ENCODE measurements at places on chromosomes 2 and 18. TPM values are rescaled to one million over a fixed set of nuclear protein-coding genes. Genes with fewer than 3 reads are reported as not detected.
A peak's percentile ranks its signal among the peaks of the same experiment; 100 is the strongest.

GRCh38 chr2:119280680-119281079 lies 57.0 kb downstream of the STEAP3 start:
- no peak for DNase-seq

DNA sequence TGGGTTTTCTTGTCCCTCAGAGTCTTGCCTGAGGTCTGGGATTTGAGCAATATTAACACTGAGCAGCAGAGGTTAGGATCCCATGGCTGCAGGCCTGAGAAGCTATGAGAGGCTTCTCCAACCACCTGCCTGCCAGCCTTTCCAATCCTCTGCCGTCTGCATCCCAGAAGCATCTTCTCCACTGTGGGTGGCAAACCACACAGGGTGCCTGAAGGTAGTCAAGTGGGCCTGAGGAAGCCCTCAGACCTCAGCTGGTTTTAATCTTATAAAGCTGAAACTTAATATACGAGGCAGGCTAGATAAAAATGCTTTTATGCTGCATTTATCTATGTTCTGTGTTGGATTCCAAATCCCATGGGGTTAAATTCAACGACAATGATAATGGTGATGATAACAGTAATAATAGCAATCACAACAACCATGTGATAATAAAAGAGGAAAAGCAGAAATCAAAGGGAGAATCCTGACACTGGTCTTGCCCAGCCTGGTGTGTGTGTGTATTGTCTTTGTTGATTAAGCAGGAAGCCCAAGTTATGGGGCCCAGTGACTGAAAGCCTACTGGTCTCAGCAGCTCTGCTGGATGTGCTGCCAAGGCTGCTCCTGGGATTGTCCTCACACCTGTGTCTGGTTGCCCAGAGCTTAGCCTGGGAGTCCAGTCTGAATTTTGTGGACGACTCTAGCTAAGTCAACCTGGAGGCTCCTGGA lies 59.7 kb upstream of the LDAH start:
- no peak for DNase-seq

GRCh38 chr18:38475686-38476085 lies 910.1 kb upstream of the CELF4 start:
- no peak for DNase-seq

- no peak for DNase-seq
Observed at GRCh38 chr2:127157651-127158485, 50.9 kb upstream of the BIN1 start.

- no peak for DNase-seq
Observed at GRCh38 chr2:182816866-182817265, 49.6 kb downstream of the FRZB start.

DNA sequence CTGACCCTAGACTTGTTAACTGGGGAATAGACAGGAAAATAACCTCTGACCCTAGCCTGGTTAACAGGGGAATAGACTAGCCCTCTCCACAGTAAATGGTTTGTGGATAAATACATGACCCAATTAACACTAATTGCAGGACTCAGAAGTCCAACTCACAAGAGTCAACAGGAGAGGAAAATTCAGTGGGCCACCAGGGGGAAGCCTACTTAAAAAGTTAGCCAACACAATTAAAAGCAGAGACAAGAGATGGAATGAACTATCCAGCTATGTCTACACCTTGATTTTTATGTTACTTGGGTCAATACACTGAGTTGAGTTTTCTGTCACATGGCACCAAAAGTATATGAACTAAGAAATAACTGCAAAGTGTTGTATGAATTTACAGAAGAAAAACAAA lies 158.8 kb upstream of the SLC39A10 start:
- no peak for DNase-seq

DNA sequence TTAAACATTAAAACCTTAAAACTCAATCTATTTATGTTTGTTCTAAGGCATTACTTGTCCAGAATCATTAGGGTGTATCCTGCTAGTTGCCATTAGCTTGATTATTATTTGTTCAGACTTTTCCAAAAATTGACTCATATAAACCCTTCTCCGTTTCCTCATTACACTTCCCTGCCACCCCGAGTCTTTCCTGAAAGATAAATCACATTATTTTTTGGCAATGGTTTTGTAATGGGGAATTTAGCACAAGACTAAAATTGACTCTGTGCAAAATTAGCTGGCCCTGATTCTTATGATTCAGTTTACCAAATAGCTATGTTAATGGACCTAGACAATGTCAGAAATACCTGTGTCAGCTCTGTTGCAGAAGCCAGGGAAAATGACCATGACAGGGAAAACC lies 112.2 kb upstream of the NT5C1B start:
- DNase-seq = no peak

GRCh38 chr2:184041077-184041476 lies 557.3 kb upstream of the ZNF804A start:
- no peak for DNase-seq

DNA sequence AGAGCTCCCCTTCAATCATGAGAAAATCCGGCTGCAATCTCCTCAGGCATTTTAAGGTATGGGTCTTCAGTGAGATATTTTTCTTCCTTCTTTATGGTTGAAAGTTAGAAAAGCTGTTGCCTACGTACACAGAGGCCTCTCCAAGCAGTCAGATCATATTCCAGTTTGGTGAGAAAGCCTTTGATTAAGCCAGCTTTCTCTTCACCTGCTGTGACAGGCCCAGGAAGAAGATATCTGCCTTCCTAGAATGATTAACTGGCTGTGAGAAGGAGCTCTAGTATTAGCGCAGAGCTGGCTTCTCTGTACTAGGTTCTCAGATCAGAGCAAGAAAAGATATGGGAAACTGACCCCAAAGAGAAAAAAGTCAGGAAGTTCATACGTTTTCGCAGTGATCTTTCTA lies 585.0 kb upstream of the CHAC2 start:
- no peak for DNase-seq

- no peak for DNase-seq
Observed at GRCh38 chr18:58977801-58978200, 113.1 kb downstream of the ZNF532 start.

DNA sequence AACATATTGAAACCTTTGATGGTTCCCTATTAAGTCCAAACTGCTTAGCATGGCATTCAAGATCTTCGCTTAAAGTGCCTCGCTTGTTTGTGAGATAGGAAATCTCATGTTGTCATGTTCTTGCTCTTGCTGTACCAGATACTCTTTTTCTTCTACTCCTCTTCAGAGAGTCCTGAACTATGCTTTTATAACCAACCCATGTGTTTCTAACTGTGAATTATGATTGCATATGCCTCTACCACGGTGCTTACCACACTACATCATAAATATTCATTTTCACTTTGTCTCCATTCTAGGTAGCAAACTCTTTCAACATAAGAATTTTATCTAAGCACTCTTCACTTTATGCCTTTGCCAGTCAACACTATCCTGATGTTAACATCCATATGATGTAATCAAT lies 23.6 kb downstream of the STAT4 start:
- no peak for DNase-seq

- peak; percentile 76 for DNase-seq
Observed at GRCh38 chr2:70124983-70125480, 37.8 kb downstream of the PCBP1 start.

DNA sequence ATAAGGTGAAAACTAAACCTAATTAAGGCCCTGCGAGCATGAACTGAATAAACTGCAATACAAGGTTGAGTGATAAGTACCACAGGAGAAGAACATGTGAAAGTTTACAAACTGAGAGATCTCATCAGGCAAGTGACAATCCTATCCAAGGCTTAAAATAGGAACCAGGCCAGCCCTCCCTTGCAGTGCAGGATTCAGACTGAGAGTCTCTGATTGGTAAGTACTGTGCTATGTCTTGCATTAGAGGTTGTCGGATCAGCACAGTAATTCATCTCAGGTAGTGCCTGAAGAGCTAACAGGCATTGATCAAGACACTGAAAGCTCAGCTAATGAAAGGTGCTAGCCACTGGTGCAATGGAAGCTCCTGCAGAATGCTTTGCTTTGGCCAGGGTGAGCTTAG lies 801.7 kb upstream of the ID2 start:
- DNase-seq = no peak

DNA sequence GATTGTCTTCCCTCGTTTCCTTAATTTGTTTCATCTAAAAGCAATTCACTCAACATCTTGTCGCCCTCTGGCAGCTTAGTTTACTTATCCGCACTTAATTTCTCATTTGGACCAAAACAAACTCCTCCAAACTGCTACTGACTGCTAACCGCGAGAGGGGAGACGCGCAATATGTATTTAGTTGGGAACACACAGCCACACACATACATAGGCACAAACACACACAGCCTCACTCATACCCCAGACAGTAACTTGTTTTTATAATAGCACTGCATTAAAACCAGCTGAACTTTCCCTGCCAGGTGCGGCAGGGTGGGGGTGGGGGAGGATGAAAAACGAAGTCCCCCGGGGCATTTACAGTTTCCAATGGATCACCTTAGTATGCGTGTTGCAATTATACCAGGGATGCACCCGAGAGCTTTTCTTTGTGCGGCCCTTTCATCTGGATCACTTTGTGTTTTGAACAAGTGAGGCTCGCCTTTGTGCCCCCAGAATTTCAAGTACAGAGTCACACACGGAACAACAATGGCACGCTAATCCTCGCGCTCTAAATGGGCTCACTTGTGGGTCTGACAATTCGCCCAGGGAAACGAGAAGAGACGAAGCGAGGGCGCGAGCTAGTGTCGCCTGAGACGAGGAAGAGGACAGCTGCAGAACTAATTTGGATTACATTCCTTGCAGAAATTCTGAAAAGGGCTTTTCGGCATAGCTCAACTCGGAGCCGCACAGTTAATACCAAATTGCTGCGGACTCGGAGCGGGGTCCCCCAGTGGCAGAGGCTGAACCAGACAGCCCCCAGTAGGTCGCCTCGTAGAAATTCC lies 2.4 kb downstream of the ERBB4 start:
- DNase-seq = peak; percentile 11

GRCh38 chr2:70557171-70557838 lies 3.7 kb upstream of the TGFA start:
- DNase-seq = no peak

- no peak for DNase-seq
Observed at GRCh38 chr18:72201032-72201431, 343.1 kb downstream of the CBLN2 start.

GRCh38 chr18:61545281-61546245 lies 212.3 kb downstream of the CDH20 start:
- DNase-seq = no peak

DNA sequence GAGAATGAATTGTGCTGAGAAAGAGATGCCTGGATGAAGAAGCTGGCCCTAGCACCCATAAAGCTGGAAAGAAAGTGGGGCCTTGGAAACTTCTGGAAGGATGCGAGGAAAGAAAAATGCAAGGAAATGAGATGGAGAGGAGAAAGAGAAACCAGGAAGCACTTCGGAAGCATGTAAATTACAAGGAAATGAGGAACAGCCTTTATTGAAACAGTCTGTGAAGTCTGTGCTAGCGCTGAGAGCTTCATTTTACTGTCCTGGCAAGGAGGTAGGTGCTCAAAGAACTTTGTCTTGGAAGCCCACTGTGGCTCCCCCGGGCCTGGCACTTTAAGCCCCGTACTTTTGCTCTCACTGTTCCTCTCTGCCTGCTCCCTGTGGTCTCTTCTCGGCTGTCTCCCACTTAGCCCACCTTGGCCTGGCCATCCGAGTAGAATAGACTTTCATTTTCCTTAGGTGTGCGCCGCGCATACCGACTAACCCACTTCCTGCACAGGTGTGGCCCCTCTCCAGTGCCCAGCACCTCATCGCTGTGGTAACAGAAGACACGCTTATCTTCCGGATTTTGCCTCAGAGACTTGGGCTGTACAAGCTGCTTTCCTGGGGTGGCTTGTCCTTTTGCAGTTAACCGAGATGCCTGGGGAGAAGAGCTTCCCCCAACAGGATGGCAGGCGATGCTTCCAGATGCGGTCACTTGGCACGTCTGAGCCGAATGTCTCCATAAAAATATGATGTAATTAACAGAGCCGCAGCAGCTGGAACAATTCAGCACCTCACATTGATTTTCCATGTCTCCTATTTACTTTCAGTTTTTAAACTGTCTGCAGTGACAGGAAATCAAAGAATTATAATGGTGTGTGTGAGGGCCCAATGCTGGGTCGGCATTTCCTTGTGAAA lies 199.6 kb downstream of the HRH4 start:
- peak; percentile 76 for DNase-seq

GRCh38 chr2:187982668-187983067 lies 309.0 kb upstream of the GULP1 start:
- DNase-seq = no peak

DNA sequence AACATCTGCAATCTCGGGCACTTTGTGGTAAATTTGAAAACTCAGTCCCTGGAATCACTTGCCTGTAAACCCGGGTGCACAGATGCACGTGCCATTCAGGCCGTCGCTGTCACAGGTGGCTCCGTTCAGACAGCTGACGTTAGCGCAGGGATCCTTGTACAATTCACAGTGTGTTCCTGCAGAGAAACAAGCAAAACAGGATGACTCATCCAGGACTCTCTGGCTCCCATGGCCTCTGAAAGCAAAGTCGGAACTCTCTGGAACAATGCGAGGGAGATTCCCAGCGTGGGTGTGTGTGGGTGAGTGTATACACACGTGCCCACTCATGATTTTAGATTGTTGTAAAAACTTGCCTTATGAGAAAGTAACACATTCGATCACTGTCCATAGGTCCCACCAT lies 136.1 kb upstream of the PID1 start:
- no peak for DNase-seq

- DNase-seq = no peak
Observed at GRCh38 chr2:207328944-207329386, 163.2 kb upstream of the KLF7 start.

DNA sequence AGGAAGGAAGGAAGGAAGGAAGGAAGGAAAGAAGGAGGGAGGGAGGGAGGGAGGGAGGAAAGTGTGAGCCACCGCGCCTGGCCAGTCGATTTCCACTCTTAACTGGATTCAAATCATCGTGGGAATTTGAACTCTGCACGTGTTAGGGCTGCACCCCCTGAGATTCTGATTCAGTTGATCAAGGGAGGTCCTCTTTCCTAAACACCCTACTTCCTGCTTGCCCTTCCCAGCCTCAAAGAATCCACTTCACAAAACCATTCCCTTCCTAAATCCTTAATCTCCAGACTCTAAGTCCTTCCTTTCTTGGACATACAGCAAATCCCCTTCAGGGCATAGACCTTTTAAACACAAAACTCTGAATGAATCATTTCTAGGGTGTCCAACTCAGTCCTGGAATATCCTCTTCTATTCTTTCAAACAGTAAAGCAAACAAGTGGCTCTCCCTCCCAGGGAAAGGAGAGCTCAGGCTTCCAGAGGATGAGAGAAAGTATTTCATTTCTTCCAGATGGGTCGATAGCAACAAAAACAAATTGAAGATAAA lies 68.2 kb upstream of the MBOAT2 start:
- no peak for DNase-seq

- DNase-seq = no peak
Observed at GRCh38 chr18:65822826-65823225, 72.0 kb downstream of the CDH7 start.

GRCh38 chr2:104140361-104140760 lies 713.6 kb upstream of the POU3F3 start:
- no peak for DNase-seq

The CTIF gene
- polyA plus RNA-seq = 47.1 TPM

The UGT1A3 gene
- not detected for polyA plus RNA-seq

The GLI2 gene
- 10.8 TPM for polyA plus RNA-seq

The MGAT4A gene
- polyA plus RNA-seq = 4.8 TPM

The IHH gene
- not detected for polyA plus RNA-seq

The TEX51 gene
- polyA plus RNA-seq = not detected

The DSC3 gene
- 1.8 TPM for polyA plus RNA-seq

The ITGAV gene
- polyA plus RNA-seq = 22.8 TPM
